ENCODE measurements at places on chromosomes 11 and 22. TPM values are rescaled to one million over a fixed set of nuclear protein-coding genes. Genes with fewer than 3 reads are reported as not detected.

Gene OR4C6
- not detected for total RNA-seq

Gene SCGB1D2
- not detected for total RNA-seq

Gene BIK
- total RNA-seq = 2.7 TPM

Gene TSSC4
- total RNA-seq = 58.6 TPM

Gene KRTAP5-7
- total RNA-seq = not detected

Gene STK33
- total RNA-seq = not detected

Gene IFITM1
- 119 TPM for total RNA-seq

Gene OMP
- 0.79 TPM for total RNA-seq

Gene ACRV1
- not detected for total RNA-seq

Gene SPECC1L
- total RNA-seq = 51.1 TPM

Gene ILK
- 132 TPM for total RNA-seq

Gene PATE2
- not detected for total RNA-seq

Gene CRYBA4
- not detected for total RNA-seq

DNA sequence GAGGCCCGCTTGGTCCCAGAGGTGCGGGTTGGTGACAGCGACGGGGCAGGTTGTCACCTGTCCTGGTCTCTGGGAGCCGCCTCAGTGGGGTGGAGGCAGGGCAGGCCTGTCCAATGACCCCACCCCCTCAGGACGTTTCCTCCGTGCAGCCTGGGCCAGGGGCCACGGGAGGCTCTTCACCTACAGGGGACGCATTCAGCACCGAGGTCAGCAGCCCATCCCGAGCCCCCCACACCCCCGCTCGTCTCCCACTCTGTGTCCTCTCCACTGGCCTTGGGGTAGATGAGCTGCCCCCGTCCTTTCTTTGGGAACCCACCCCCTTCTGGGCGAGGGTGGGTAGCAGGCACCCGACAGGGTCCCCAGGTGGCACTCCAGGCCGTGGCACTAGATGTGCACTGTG lies 35.7 kb downstream of the BRSK2 start:
- H3K36me3 ChIP-seq = no peaks in the 10 kb centered on the region
- no peaks in the 10 kb centered on the region for H3K27me3 ChIP-seq
- no peak overlapping the region for H3K4me3 ChIP-seq
- no peak for DNase-seq
- H3K27ac ChIP-seq = no peak overlapping the region

DNA sequence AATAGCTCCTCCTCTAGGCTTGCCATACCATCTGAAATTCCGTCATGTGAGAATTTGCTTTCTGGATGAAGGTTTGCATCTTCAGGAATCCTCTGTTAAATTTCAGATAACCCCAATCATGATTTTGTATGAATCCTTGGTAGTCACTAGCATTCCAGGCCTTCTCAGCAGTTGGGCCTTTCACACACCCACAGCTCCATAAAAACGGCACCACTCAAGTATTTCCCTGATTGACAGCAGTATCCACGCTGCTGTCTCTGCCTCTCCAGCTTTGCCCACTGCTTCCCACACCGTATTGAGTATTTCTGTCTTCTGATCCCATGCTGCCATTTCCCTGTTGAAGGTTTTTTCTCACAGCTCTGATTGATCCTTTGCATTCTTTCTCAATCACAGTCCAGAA lies 208.7 kb upstream of the NCAM1 start:
- no peaks in the 10 kb centered on the region for H3K4me1 ChIP-seq
- no peak overlapping the region for H3K4me3 ChIP-seq
- peaks cover 3% of the 10 kb centered on the region for H3K27me3 ChIP-seq
- no peak overlapping the region for H3K27ac ChIP-seq

DNA sequence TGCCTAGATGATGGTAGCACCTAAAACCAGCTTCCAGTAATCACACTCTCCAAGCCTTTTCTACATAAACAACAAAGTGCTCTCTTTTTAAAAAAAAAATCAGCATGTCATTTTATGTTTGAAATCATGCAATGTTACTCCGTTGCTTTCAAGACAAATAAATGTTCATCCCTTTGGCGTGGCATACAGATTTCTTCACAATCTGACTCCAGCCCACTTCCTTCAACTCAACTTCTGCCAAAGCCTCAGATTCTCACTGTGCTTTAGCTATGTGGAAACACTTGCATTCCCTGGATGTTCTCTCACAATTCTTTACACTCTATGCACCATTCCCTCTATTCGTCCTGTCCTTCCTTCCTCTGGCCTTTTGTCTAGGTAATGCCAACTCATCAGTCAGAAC lies 206.3 kb upstream of the BLID start:
- no peak overlapping the region for H3K4me3 ChIP-seq
- DNase-seq = no peak
- no peaks in the 10 kb centered on the region for H3K27me3 ChIP-seq
- no peak overlapping the region for H3K27ac ChIP-seq
- no peaks in the 10 kb centered on the region for H3K36me3 ChIP-seq

GRCh38 chr22:20044495-20045151 lies 23.7 kb downstream of the TANGO2 start:
- no peaks in the 10 kb centered on the region for H3K27me3 ChIP-seq
- no peak for DNase-seq
- H3K36me3 ChIP-seq = peaks cover 39% of the 10 kb centered on the region
- no peak overlapping the region for H3K4me3 ChIP-seq

GRCh38 chr11:126378763-126379162 lies 23.3 kb downstream of the ST3GAL4 start:
- DNase-seq = no peak
- H3K27ac ChIP-seq = no peak overlapping the region
- H3K4me3 ChIP-seq = no peak overlapping the region
- H3K27me3 ChIP-seq = no peaks in the 10 kb centered on the region
- H3K4me1 ChIP-seq = no peaks in the 10 kb centered on the region
- no peaks in the 10 kb centered on the region for H3K36me3 ChIP-seq

- H3K4me1 ChIP-seq = no peaks in the 10 kb centered on the region
- H3K36me3 ChIP-seq = no peaks in the 10 kb centered on the region
- no peak overlapping the region for H3K27ac ChIP-seq
- no peak overlapping the region for H3K4me3 ChIP-seq
- H3K27me3 ChIP-seq = no peaks in the 10 kb centered on the region
Observed at GRCh38 chr11:134521452-134522289, 109.6 kb upstream of the B3GAT1 start.

- H3K27ac ChIP-seq = peak overlapping the region; percentile 73
- peaks cover 4% of the 10 kb centered on the region for H3K36me3 ChIP-seq
- peaks cover 40% of the 10 kb centered on the region for H3K4me1 ChIP-seq
- DNase-seq = no peak
- no peak overlapping the region for H3K4me3 ChIP-seq
- H3K27me3 ChIP-seq = no peaks in the 10 kb centered on the region
Observed at GRCh38 chr11:105045676-105046296, 651 bp upstream of the CARD16 start.

- H3K27ac ChIP-seq = peak overlapping the region; percentile 99
- peaks cover 23% of the 10 kb centered on the region for H3K4me1 ChIP-seq
Observed at GRCh38 chr22:41285441-41285819, 557 bp downstream of the RANGAP1 start.

DNA sequence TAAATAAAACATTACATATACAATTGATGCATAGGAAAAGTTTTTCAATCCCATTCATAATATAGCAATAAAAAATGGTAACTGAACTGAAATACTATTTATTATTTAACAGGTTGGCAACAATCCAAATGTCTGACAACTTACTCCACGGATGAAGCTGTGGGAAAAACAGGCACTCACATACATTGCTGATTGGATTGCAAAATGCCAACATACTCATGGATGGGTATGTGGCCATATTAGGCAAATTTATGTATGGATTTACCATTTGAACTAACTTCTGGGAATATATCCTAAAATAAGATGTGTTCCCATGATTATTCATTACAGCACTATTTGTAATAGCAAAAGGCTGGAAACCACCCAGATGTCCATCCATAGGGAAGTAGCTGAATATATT lies 3.2 kb upstream of the BIRC2 start:
- no peaks in the 10 kb centered on the region for H3K27me3 ChIP-seq
- H3K4me1 ChIP-seq = peaks cover 23% of the 10 kb centered on the region
- H3K36me3 ChIP-seq = no peaks in the 10 kb centered on the region
- H3K4me3 ChIP-seq = no peak overlapping the region

DNA sequence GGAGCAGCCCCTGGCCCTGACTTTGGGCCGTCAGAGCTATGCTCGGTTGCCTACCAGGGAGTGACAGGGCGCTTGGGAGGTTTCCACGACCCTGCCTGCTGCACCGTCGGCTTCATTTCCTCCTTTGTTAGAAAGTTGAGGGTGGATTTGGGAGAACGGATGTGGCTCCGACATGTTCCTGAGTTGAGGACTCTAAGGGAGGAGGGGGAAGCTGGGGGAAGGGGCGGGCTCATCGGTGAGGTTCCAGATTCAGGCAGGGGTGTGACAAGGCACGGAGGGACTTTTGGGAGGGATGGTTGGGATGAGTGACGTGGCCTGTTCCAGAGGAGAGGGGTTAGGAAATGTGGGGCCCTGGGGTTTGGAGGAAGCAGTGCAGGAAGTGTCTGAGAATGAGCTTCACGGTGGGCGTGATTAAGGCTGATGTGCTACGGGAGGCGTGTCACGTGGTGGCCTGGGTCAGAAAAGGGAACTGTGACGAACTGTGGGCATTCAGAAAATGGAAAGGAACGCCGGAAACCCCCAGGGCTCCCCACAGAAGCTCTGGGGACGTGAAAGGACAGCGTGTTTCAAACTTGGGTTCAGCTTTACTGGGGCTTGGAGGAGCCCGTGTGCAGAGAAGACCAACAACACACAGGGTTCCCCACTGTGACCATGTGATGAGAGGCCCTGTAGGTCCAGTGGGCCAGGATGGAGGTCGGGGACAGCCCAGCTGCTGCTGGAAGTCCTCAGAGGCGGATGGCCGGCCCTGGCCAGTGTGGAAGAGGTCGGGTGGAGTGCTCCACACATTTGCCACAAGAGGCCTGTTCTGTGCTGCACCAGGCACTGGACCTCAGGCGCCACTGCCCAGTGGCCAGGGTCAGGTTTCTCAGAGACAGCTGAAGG lies 2.8 kb downstream of the PARVB start:
- H3K36me3 ChIP-seq = no peaks in the 10 kb centered on the region
- H3K4me3 ChIP-seq = no peak overlapping the region
- H3K27me3 ChIP-seq = no peaks in the 10 kb centered on the region
- DNase-seq = peak; percentile 45
- H3K4me1 ChIP-seq = peaks cover 49% of the 10 kb centered on the region
- H3K27ac ChIP-seq = peak overlapping the region; percentile 69

DNA sequence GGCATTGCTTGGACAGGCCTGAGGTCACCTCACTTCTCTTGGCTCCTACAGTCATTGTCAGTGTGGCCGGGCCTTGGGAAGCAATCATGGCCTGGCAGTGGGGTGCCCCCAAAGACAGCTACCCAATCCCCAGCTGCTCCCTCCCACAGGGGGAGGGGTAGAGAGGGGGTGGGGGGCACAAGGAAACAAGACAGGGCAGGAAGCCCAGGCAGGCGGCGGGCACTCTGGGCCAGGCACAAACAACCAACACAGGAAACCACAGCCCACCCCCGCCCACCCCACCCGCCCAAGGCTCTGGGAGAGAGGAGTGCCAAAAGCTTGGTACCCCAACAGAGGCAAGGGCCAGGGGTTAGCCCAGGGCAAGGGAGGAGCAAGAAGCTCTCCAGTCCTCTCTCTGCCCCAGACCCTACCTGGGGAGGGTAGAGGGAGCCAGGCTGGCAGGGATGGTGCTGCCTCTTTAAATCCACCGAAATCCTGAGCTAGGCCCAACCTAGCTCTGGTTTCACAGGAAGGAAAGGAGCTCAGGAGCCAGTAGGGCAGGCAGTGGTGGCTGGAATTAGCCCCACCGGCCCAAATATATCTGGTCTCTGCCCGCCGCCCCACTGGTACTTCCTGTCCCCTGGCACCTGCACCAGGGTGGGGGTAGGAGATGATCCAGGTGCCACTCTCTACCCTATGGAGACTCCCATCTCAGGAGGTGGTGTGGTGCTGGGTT lies 12.2 kb downstream of the BCL9L start:
- H3K27me3 ChIP-seq = no peaks in the 10 kb centered on the region
- H3K4me3 ChIP-seq = peak overlapping the region; percentile 73
- no peak for DNase-seq
- peaks cover 96% of the 10 kb centered on the region for H3K4me1 ChIP-seq
- peak overlapping the region; percentile 99 for H3K27ac ChIP-seq

GRCh38 chr11:102260241-102260640 lies 57.0 kb upstream of the BIRC3 start:
- no peaks in the 10 kb centered on the region for H3K27me3 ChIP-seq
- H3K36me3 ChIP-seq = no peaks in the 10 kb centered on the region
- H3K4me1 ChIP-seq = no peaks in the 10 kb centered on the region
- H3K4me3 ChIP-seq = no peak overlapping the region

DNA sequence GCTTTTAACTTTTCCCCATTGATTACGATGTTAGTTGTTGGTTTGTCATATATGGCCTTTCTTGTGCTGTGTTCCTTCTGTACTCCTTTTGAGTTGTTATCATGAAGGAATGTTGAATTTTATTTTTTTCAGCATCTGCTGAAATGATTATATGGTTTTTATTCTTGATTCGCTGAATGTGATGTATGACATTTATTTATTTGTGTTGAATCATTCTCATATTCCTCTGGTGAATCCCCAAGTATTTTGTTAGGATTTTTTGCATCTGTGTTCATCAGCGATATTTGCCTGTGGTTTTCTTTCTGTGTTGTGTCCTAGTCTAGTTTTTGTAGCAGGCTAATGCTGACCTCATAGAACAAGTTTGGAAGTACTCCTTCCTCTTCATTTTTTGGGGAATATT lies 78.2 kb downstream of the GGT1 start:
- no peak overlapping the region for H3K4me3 ChIP-seq
- no peaks in the 10 kb centered on the region for H3K4me1 ChIP-seq
- no peaks in the 10 kb centered on the region for H3K27me3 ChIP-seq
- no peak for DNase-seq
- no peak overlapping the region for H3K27ac ChIP-seq
- H3K36me3 ChIP-seq = no peaks in the 10 kb centered on the region

- no peak overlapping the region for H3K27ac ChIP-seq
- H3K36me3 ChIP-seq = no peaks in the 10 kb centered on the region
- no peak for DNase-seq
- H3K27me3 ChIP-seq = no peaks in the 10 kb centered on the region
Observed at GRCh38 chr11:122440811-122441665, 214.5 kb upstream of the UBASH3B start.

All from CD4-positive, alpha-beta memory T cell (primary cell).